Urinary bladder (tissue), 4 donors: ENCODE measurements at places on chromosomes 5 and 9. TPM values are rescaled to one million over a fixed set of nuclear protein-coding genes. Genes with fewer than 3 reads are reported as not detected.
A peak's percentile ranks its signal among the peaks of the same experiment; 100 is the strongest.

DNA sequence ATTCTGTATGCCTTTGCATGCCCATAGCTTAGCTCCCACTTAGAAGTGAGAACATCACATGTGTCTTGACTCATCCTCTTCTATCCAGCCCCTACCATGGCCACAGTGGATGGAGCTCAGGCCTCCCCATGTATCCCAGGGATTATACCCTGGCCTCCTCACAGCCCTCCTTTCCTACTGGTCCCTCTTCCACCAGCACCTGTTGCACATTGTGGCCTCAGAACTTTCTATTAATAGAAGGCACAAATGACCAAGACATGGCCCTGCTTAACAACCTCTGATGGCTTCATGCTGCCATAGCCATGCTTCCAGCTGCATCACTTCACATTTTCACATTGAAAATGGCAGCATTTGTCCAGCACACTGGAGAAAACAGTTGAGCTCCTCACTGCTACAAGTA, 315.4 kb downstream of the CDK5RAP2 start:
- DNase-seq: no peak

DNA sequence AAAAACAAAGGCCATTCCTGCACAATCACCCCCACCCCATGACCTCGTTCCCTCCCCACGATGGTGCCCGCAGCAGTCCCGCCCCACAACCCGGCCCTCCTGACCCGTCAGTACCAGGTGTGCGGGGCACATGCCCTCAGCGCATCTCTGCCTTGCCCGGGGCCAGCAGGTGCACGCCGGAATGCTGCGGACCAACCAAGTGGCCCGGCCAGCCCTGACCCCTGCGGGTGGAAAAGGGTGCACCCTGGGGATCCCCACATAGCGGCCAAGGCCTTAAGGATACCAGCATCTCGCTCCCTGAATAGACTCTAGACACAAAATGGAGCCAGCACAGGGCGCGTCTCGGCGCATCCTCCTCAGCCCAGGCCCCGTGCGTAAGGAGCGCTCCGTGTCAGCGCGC, 6.0 kb downstream of the SFXN1 start:
- DNase-seq: no peak

DNA sequence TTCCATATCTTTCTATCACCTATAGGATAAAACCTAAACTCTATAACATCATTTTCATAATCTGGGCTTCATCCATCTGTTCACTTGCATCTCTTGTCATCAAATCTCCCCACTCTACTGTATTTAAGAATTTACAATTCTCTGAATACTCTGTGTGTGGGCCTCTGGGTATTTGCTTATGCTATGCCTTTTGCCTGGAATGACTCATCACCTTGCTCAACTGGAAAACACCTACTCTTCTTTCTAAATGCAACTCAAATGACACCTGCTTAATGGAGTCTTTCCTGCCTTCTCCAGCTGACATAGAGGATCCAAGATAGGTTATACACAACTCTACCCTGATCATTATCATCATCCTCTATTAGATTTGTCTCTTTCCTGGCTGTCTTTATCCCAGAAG, 421.7 kb downstream of the SPATA31D1 start:
- no peak for DNase-seq

DNA sequence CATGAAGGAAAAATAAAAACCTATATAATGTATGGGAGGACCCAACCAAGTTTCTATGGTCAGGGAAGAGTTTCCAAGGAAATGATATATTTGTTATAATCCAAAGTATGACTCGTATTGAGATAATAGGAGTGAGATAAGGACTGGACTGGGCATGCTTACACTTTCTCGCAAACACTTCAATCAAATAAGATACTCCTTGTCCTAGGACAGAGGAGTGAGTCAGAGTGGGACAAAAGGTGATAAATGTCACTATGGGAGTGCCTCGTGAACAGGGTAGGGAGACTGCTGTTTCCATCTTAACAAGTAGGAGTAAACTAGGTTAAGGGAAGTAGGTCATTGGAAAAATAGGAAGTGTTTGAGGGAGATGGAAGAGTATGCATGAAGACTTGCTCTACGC, 47.2 kb downstream of the MACIR start:
- DNase-seq: no peak

GRCh38 chr5:74895906-74896305, 29.7 kb upstream of the FAM169A start:
- peak; percentile 8 for DNase-seq

- no peak for DNase-seq
Observed at GRCh38 chr5:10145923-10146401, 103.7 kb downstream of the ATPSCKMT start.

GRCh38 chr9:123316053-123316718, 39.8 kb upstream of the CRB2 start:
- no peak for DNase-seq

DNA sequence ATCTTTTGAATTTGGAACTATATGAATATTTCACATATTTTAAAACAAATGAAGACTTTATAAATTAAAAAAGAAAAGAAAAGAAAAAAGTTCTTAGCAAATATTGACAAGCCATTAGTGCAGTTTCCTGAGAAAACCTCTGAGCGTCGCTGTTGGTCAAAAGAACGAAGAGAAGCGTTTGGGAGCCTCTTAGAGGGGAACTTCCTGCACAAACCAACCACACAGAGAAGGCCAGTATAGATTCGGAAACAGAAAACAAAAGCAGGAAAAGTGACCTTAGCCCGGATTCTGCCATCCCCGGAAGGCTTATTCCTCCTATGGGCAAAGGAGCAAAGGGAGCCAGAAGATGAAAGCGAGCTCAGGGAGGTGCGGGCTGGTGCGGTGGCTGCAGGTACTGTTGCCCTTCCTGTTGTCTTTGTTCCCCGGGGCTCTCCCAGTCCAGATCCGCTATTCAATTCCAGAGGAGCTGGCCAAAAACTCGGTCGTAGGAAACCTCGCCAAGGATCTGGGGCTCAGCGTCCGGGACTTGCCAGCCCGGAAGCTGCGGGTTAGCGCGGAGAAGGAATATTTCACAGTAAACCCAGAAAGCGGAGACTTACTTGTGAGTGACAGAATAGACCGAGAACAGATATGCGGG, at the start of gene PCDHGB2:
PCDHGB2 (plus strand) TSS at position 205 of the 637 bp plus-strand sequence; CDS start at position 347, 142 bp downstream.
- DNase-seq: no peak

- no peak for DNase-seq
Observed at GRCh38 chr5:83011985-83012384, 65.2 kb downstream of the TMEM167A start.

GRCh38 chr5:67192719-67193438, 3.7 kb downstream of the CD180 start:
- DNase-seq: no peak

- DNase-seq: no peak
Observed at GRCh38 chr9:124139001-124139400, 118.7 kb upstream of the NEK6 start.

- DNase-seq: no peak
Observed at GRCh38 chr9:99341686-99342085, 119.6 kb downstream of the SEC61B start.

GRCh38 chr9:83981126-83981871, 694 bp downstream of the RMI1 start:
- no peak for DNase-seq

GRCh38 chr5:172758077-172758833, 12.7 kb downstream of the DUSP1 start:
- DNase-seq: no peak

GRCh38 chr5:4309026-4309425, 713.4 kb downstream of the IRX1 start:
- no peak for DNase-seq

DNA sequence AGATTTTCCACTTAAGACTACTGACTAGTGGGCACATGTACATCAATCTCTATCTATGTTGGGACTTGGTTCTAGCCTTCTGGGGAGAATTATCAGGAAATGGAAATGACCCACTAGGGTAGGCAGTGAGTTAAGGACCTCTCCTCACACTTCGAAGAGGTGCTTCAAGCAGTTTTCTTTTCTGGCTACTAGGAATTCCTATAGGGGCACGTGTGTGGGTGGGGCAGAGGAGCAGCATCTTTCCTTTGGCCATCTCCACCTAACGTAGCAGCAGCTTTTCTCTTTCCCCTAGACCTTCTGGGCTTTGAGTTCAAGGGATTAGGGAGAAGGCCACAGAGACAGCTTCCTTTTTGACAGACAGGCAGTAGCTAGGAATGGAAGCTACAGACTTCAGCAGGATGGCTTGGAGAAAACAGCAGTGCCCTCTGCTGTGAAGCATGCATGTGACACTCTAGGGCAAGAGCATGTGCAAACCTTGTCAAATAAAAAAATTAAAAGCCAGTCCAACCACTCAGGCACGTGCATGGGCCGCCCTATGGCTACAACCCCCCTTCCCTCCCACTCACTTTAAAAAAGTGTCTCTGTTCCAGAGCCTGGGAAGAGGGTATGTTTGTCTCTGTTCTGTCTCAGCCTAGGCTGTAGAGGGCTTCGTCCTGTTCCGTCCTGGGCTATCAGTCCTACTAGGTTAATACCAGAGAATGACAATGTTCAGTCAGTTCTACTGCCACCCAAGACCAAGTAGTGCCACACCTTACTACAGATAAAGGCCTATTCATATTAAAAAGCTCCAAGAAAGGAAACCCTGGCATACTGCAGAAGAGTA, 8.7 kb upstream of the GFRA3 start:
- DNase-seq: peak; percentile 20

DNA sequence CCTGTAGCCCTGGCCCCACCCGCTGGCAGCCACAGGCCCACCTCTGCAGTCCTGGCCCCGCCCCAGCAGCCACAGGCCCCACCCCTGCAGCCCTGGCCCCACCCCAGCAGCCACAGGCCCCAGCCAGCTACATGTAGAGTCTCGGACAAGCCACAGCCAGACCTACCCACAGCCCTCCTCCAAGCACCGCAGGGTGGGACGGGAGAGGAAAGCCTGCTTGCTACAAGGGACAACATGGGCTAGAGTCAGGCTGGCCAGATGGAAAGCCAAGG, 49.5 kb upstream of the SARDH start:
- no peak for DNase-seq

- DNase-seq: no peak
Observed at GRCh38 chr5:122008061-122008460, 46.3 kb downstream of the SRFBP1 start.

GRCh38 chr5:179819296-179820126, 1.2 kb upstream of the SQSTM1 start:
- no peak for DNase-seq

GRCh38 chr5:168372356-168372946, 81.0 kb downstream of the WWC1 start:
- no peak for DNase-seq

- no peak for DNase-seq
Observed at GRCh38 chr5:147112899-147113298, 121.9 kb upstream of the STK32A start.

GRCh38 chr9:133117271-133118178, 3.5 kb downstream of the RALGDS start:
- DNase-seq: no peak

GRCh38 chr5:141811287-141812155, 66.7 kb downstream of the PCDH1 start:
- no peak for DNase-seq

GRCh38 chr9:114225561-114226212, 70.3 kb downstream of the COL27A1 start:
- DNase-seq: no peak

GRCh38 chr5:62680121-62680520, 101.5 kb downstream of the LRRC70 start:
- DNase-seq: no peak

- no peak for DNase-seq
Observed at GRCh38 chr5:170145462-170145861, 39.8 kb downstream of the FOXI1 start.

DNA sequence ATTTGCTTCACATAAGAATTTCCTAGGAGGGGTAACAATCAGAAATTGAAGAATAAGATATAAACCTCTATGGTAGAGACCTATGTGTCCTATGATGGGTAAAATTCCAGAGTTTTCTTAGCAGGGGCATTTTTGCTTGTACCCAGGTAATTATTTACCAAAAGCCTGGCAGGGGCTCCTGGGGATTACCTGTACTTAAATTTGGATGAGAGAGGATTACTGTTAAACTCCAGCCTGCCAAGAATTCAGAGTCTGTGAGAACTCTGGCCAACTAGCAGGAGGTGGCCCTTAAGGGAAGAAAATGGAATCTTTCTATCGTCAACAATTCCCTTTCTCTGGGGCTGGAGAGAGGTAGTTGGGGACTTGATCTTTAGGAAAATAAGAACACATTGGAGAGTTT, 460.4 kb downstream of the PDE4D start:
- DNase-seq: no peak

DNA sequence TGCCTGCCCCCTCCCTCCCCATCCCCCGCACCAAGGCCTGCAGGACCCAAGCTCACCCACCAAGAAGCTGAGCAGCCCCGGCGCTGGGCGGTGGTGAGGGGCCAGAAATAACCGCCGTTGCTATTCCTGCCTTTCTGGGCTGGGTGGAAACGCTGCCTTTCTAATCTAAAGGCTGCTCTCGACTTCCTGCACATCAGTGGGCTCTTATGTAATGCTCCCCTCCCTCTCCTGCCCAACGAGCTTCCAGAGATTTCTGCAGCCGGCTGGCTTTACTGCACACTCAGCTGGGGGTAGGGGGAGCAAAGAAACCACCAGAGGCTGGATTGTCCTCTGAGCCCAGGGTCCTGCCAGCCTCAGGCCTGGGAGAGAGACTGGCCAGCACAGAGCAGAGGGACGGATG, 6.9 kb upstream of the EGR1 start:
- DNase-seq: no peak

- DNase-seq: no peak
Observed at GRCh38 chr9:93635186-93636107, 59.1 kb downstream of the PHF2 start.

ABLIM3 gene
- polyA plus RNA-seq: 14.4 TPM

SPATA6L gene
- polyA plus RNA-seq: 1.2 TPM

LHX3 gene
- polyA plus RNA-seq: not detected

GZMA gene
- polyA plus RNA-seq: 1.7 TPM

DBH gene
- polyA plus RNA-seq: 0.98 TPM

SAXO1 gene
- polyA plus RNA-seq: 0.03 TPM

SLC6A18 gene
- polyA plus RNA-seq: not detected

FAM153A gene
- polyA plus RNA-seq: 0.66 TPM

LAMC3 gene
- 37.1 TPM for polyA plus RNA-seq
